Fibroblast of mammary gland (primary cell): ENCODE measurements at places on chromosomes 16 and 17.

DNA sequence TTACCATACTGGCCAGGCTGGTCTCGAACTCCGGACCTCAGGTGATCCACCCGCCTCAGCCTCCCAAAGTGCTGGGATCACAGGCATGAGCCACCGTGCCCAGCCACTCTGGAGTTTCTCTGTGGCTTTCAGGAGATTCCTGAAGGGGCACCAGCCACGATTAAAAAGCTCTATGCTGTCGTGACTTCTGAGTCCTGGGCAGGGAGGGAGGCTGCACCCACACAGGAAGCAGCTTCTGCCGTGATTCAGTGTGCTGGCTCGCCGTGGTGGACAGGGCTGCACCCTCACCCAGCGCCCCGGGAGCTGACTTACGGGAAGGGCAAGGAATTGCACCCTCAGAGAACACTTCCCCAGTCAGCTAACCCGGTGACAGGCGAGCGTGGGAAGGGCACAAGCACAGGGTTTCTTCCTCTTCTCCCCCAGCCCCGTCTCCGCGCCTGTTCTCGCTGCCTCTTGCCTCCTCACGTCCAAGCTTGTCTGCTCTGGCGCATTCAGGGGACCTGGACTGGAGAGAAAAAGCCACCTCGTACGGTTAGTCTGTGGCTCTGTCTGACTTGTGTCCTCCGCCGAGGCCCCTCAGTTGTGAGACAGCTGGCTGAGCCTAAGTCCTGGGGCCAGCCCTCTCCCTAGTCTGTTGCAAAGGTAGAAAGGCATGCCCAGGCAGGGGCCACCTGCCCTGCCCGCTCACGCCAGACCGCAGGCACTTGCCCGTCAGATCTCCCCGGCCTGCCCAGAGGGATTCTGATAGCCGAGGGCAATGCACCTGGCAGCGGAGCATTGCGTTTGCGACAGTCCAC, 145.0 kb downstream of the SEC14L1 start:
- peak; percentile 88 for DNase-seq

- no peak for DNase-seq
These were observed 109.0 kb downstream of the RAP1GAP2 start for GRCh38 chr17:2905269-2905668.

DNA sequence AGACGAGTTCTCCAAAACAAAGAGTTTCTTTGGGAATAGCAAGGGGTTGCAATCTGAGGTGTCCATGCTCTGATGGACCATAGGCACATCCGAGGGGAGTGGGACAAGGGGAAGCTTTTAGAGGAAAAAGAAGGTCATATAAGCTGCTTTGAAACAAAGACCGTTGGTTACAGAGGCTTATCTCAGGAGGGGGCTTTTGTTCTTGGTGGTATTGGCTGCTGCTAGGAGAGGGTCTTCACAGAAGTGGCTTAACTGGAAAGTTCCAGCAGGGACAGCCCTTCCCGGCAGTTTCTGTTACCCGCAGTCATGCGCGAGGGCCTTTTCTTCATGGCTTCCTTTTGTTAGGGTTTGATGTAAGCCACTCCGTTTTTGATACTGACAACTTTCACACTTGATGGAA, 76.0 kb downstream of the RAP1GAP2 start:
- no peak for DNase-seq

DNA sequence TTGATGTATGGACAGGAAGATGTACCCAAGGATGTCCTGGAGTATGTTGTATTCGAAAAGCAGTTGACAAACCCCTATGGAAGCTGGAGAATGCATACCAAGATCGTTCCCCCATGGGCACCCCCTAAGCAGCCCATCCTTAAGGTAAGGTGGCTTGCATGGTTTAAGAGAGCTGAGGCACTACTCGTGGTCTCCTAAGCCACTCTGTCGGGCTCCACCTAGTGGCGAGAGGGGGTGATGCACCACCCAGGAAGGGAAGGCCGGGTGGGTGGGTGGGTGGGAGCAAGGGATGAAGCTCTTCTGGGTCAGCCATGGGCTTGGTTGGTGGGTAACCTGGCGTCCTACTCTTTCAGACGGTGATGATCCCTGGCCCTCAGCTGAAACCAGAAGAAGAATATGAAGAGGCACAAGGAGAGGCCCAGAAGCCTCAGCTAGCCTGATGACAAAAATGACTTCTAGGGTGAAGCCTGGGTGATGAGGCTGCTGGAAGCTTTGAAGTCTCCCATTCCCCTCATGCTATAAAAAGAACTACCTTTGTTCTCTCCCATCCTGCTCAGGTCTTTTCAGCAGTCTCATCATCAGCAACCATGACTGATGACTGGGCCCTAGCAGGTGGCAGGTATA, 21.5 kb downstream of the GPR179 start:
- peak; percentile 52 for DNase-seq

- DNase-seq = no peak
These were observed 13.0 kb downstream of the MRPL27 start for GRCh38 chr17:50359998-50360461.

GRCh38 chr16:2690852-2691251, 8.5 kb downstream of the KCTD5 start:
- DNase-seq = no peak

GRCh38 chr17:17635126-17635525, 43.6 kb upstream of the PEMT start:
- DNase-seq = peak; percentile 19

DNA sequence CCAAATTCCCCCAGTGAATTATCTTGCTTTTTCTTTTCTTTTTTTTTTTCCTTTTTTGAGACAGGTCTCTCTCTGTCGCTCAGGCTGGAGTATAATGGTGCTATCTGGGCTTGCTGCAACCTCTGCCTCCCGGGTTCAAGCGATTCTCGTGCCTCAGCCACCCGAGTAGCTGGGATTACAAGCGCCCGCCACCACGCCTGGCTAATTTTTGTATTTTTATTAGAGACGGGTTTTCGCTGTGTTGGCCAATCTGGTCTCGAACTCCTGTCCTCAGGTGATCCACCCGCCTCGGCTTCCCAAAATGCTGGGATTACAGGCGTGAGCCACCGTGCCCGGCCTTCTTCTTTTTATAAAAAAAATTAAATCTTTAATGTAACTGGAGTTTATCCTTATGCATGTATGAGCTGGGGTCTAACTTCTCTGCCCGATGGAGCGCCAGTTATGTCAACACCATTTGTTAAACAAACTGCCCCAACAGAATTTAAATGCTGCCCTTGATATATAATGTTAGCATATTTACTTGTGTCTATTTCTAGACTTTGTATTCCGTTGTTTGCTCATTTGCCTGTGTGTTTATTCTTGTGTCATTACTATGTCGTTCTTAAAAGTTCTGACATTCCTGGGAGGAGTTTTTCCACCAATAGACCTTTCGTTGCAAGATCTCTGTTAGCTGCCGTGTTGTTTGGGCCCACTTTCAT, 535 bp upstream of the AURKB start:
- peak; percentile 43 for DNase-seq

GRCh38 chr17:16878084-16878483, 93.8 kb downstream of the TNFRSF13B start:
- DNase-seq = no peak
